K562 (cell line): ENCODE measurements at places on chromosomes 2 and 18. TPM values are rescaled to one million over a fixed set of nuclear protein-coding genes. Genes with fewer than 3 reads are reported as not detected.

DNA sequence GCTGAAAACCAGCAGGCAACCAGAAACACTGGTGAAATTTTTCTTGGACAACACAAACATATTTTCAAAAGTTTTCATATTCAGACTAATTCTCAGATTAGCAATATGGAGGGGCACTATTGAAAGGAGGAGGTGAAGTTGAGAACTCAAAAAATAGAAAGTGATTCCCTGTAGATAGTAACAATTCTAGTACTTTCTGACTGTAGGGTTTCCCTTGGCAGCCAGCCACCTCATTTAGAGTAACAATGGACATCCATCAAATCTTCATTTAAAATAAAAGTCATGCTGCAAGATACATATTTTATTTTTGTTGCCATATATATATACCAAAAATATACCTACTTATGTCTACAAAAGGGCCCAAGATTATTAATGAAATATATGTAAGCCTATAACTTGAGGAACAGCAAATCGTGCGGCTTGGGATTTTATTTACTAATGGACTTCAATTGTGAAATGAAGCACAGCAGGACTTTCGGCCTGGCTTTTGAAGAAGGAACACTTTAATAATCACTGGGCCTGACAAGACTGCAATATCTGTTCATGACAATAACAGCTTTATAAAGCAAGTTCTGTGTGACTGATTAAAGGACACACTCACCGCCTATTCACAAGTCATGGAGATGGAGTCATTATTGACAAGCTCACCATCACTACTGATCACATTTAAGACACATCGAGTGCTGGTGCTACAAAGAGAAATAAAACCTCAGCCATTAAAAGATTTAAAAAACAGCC lies 6.8 kb upstream of the NR4A2 start:
- H3K4me1 ChIP-seq: peaks cover 24% of the 10 kb centered on the region
- H3K27me3 ChIP-seq: no peaks in the 10 kb centered on the region
- peak; percentile 71 for DNase-seq
- peak overlapping the region; percentile 2; the same call in 1 of the 2 replicates for H3K4me3 ChIP-seq
- no peaks in the 10 kb centered on the region; the same call in 2 of the 3 replicates for H3K36me3 ChIP-seq

DNA sequence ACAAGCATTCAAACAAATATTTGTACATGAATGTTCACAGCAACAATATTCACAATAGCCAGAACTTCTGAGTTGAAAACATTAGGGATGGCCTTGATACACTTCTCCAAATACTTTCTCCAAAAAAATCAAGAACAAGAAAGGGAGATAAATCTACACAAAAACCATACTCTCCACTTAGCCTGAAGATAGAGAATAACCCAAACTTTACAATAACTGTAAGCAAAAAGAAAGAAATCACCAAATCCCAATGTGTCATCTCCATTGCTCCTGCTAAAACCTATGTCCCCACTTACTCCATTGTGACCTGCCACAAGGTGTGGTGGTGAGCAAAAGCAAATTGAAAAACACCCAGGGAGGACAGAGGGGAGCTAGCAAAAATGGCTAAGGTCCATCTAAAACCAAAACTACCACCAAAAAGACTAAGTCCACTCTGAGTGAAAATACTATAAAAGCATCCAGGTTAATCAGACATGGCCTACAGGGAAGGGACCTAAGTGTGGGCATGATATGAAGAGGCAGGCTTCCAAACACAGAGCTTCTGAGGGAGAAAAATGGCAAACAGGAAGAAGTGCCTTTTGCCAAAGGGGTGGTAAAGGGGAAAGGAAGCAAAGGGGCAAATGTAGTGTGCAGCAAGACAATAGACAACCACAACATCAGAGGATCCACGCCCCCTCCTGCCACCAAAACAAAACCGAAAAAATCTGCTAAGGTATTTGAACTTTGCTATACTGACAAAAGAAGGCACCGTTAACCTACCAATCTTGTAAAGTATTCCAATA lies 56.1 kb downstream of the NBAS start:
- no peak for DNase-seq
- peaks cover 82% of the 10 kb centered on the region for H3K36me3 ChIP-seq
- H3K27ac ChIP-seq: no peak overlapping the region
- H3K4me3 ChIP-seq: no peak overlapping the region
- H3K27me3 ChIP-seq: no peaks in the 10 kb centered on the region

- no peaks in the 10 kb centered on the region for H3K36me3 ChIP-seq
- H3K27me3 ChIP-seq: no peaks in the 10 kb centered on the region
- no peak overlapping the region for H3K27ac ChIP-seq
- no peak for DNase-seq
- no peak overlapping the region for H3K4me3 ChIP-seq
- no peaks in the 10 kb centered on the region for H3K4me1 ChIP-seq
Observed at GRCh38 chr2:188979187-188980114, 5.3 kb downstream of the COL3A1 start.

- no peaks in the 10 kb centered on the region for H3K36me3 ChIP-seq
- H3K4me1 ChIP-seq: no peaks in the 10 kb centered on the region
- H3K27ac ChIP-seq: no peak overlapping the region
- H3K27me3 ChIP-seq: no peaks in the 10 kb centered on the region
- no peak for DNase-seq
Observed at GRCh38 chr2:88810017-88810416, 118.5 kb downstream of the RPIA start.

Gene TRIP12
- total RNA-seq: 121 and 131 TPM in 2 replicates
